T1000 (cell line): ENCODE measurements at places on chromosomes 5 and 9.

GRCh38 chr5:107799306-107799705, 128.6 kb upstream of the EFNA5 start:
- no peak for DNase-seq

- no peak for DNase-seq
Measured at GRCh38 chr5:134120386-134121138, 6.1 kb downstream of the TCF7 start.

DNA sequence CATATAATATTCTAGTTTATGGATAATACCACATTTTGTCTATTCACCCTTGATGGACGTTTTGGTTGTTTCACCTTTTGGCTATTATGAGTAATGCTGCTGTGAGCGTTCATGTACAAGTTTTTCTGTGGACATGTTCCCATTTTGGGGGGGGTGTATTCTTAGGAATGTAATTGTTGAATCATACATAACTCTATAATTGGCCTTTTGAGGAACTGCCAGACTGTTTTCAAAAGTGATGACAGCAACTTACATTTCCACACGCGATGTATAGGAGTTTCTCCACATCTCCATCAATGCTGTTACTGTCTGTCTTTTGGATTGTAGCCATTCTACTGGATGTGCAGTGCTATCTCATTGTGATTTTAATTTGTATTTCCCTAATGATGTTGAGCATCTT, 69.8 kb downstream of the SLC46A2 start:
- no peak for DNase-seq

- no peak for DNase-seq
Measured at GRCh38 chr5:66553368-66553912, 42.8 kb upstream of the MAST4 start.

- DNase-seq: no peak
Measured at GRCh38 chr9:120312031-120312430, 267.9 kb downstream of the CDK5RAP2 start.

- DNase-seq: no peak
Measured at GRCh38 chr5:149172709-149173505, 31.6 kb downstream of the ABLIM3 start.

DNA sequence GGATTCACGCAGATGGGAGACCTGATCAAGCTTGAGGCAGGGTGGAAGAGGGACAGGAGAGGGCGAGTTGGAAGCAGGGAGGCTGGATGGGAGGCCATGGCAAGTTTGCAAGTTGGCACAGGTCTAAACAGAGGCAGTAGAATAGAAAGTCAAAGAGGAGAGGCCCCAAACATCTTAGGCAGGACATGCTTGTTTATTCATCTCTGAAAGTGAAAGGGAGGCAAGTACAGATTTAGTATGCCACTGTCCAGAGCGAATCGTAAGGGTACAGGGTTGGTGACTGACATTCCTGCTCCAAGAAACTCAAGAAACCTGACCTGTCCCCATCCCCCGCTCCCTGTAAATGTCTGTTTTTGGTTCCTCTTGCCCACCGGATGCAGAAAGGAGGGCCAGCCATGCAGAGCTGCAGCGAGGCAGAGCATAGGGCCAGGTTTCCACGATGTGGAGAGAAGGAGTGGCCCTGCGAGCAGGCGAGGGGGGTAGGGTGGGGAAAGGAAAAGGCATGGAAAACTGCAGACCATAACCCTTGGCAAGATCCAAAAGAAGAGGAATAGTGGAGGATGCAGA, 96.2 kb upstream of the BOD1 start:
- DNase-seq: no peak

GRCh38 chr9:30713243-30713642, 1671.2 kb upstream of the ACO1 start:
- no peak for DNase-seq

DNA sequence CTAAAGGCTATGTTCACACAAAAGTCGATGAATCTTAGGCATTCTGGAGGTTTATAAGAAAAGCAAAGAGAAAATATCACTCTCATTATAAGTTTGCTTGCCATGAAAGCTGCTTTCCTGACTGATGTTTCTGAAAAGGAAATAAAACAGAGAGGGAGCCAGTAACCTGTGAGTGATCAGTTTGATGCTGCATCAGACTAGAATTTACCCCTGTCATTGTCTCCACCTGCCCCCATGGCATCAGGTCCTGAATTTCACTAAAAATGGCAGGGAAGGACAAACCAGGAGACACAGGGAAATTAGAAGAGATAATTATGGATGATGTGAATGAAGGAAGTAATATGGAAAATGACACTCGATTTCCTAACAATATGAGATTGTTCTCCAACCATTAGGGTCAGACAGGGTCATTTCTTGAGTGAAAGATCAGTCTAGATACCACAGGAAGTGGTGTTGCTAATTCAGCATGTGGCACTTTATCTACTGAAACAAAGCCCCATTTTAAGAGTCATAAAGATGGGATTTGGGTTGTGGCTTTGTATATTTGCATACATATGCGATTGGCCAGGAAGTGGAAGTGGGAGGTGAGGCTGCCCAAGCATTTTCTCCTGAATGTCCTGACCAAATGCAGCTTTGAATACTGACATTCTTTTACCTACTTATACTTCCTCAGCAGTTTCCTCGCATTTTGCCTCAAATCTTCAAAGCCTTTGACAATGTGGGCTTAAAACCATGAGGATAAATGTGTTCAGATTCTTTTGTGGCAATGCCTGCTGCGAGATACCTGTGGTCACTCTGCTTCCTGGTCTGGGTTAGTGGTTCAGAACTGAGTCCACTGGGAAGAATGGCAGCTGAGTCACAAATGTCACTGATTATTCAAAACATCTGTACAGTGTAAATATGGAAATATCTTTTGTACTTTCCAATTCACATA, 29.7 kb downstream of the MEGF10 start:
- no peak for DNase-seq

- no peak for DNase-seq
Measured at GRCh38 chr9:105850852-105851500, 156.6 kb downstream of the TMEM38B start.

GRCh38 chr5:97764700-97765099, 581.7 kb upstream of the RIOK2 start:
- DNase-seq: peak; percentile 19

- no peak for DNase-seq
Measured at GRCh38 chr5:24535646-24536045, 109.1 kb downstream of the CDH10 start.

DNA sequence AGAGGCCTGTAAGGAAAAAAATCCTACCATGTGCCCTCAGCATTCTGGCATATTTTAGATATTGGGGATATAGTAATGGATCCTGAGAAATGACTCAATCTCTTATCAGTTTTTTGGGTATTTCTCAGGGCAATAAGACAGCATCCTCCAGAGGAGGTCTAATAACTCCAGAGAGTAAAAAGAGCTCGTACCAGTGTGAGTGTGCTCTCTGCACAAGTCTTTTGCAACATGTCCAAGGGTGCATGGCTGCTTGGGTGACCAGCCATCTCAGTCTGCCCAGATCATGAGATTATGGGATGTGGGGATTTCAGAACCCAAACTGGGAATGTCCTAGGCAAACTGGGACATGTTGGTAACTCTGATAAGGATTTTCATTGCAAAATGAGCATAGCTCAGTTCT, 15.3 kb downstream of the ASPN start:
- DNase-seq: no peak

GRCh38 chr5:153516504-153517240, 26.2 kb downstream of the GRIA1 start:
- no peak for DNase-seq

DNA sequence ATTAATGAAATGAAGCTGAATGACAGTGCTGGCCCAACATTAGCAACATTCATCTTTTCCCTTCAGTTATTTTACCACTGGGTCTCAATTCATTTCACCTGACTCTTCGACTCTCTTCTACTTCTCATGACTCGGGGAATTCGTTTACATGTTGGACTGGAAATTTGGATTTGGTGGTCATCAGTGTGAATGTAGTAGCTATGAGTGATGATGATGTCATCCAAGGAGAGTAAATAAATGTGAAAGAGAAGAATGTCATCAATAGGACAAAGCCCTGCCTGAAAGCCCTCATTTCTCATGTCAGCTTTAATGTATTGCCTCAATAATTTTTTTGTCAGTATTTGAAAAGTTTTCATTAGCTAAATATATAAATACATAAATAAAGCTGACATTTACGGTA, 21.9 kb upstream of the CFAP95 start:
- no peak for DNase-seq

GRCh38 chr9:37251452-37251851, 131.1 kb downstream of the ZCCHC7 start:
- no peak for DNase-seq

DNA sequence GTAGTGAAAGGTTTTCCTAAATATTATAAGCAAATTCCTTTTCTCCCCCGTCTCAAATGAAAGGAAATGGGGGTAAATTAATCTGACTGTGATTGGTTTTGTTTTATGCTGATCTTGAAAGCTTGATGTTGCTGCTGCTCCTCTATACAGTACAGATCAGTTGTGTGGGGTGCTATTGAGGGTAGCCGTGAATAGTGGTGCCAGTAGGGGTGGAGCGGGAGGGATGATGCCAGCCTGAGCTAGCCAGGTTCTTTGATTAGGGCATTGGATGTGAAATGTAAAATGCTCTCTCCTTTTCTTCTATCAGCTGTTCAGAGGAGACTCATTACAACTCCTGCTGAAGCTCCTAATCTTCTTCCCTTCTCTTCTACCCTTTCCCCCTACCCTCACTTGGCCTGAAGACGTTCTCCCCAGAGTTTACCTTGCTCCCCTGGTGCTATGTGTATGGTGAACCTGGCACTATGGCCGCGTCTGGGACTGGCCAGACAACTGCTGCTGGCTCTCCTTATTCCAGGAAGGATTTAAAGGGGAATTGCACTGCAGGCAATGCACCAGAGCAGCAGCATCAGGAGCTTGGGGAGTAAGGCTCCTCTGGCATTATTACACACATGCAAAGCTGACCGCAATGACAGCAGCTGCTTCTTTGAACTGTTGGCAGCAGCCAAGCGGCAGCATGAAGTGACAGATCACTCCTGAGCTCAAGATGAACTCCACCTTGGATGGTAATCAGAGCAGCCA, 566 bp downstream of the GPR21 start:
- DNase-seq: no peak

- DNase-seq: no peak
Measured at GRCh38 chr9:70979966-70980365, 141.5 kb downstream of the TRPM3 start.

DNA sequence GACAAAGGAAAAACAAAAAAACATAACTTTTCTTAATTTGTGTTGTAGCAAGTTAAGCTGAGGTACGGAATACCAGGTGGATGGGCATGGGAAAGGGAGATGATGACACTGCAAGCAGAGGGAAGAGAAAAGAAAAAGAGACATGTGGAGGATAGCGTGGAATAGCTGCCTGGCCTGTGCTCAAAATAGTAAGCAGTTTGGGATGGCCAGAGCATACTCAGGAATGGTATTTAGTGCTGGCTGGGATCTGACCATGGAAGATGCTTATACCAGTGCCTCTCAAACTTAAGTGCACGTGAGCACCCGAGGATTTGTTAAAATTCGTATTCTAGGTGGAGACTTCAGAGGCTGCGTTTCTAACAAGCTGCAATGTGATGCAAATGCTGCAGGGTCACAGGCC, 41.3 kb downstream of the LNPEP start:
- DNase-seq: no peak

- DNase-seq: no peak
Measured at GRCh38 chr9:37374892-37375291, 47.6 kb upstream of the GRHPR start.

DNA sequence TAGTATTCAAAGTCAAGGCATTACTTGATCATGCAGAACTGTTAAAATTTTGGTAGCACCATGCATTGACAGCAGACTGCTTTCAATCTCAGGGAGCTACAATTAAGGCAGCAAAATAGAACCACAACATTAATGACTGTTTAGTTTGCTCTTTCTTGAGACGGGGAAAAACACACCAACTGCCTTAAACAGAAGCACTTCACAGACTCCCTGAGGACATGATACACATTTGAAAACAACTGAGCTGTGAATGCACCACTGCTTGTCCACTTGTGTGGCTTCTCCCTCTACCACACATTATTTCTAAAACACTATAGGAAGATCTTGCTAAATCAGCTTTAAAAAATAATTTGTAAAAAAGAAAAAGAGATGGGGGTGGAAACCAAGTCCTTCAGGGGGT, 79.6 kb upstream of the MAST4 start:
- no peak for DNase-seq

DNA sequence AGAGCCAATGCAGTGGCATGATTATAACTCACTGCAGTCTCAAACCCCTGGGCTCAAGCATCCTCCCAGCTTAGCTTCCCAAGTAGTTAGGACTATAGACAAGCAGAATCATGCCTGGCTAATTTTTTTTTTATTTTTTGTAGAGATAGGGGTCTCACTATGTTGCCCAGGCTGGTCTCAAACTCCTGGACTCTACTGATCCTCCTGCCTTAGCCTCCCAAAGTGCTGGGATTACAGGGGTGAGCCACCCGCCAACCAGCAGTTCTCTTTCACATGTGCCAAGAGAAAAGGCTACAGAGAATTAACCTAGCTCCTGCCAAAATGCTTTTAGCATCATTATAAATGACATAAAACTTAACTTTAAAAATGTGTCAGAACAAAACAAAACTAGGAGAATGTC, 8.1 kb downstream of the AK3 start:
- DNase-seq: no peak

DNA sequence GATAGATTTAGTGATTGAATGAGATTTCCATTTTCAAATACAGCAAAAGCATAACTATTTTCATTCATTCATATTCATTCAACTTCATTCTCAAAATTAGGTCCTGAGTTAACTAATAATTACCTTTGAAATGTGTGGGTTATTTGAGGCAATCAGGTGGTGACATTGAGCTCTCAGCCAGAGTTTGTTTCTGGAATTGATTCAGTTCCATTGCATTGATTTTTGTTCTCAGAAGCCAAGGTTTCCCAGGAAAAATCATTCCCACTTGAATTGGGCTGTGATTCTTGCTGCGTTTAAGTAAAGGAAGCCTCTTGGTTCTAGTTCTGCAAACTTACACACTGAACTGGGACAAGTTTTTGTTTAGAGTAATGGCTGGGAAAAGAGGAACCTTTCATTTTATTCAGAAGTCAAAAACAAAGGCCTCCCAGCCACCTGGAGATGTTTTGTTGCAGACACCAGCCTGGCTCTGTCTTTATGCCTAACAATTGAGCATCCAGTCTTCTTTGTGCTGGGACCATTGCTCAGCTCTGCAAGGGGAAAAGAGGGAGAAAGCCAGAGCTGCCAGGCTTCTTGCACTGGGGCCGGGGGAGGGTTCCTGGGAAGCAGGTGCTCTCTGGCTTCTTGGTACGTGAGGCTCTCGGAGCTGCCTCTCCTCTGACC, 198.6 kb downstream of the TRIO start:
- DNase-seq: no peak

DNA sequence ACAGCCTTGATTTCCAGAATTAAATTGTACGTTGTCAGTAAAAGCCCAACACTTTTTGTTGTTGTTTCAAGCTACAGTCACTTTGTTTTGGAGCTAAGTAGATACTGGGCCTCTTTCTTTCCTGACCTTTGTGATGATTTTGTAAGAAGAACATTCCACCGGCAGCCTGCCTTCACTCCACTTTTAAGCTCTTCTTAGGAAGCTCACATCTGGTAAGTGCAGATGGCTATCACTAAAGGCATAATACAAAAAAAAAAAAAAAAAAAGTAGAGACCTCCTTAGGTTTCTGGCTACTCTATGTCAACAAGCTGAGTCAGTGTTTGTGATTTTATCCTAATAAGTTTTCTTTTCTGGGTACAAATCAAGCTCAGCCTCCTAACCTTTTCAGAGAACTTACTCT, 1922.1 kb upstream of the WWC1 start:
- no peak for DNase-seq

GRCh38 chr9:77944556-77945243, 86.9 kb downstream of the GNAQ start:
- no peak for DNase-seq

GRCh38 chr5:138990986-138991590, 116.0 kb upstream of the LRRTM2 start:
- DNase-seq: no peak

- DNase-seq: no peak
Measured at GRCh38 chr5:176410486-176411180, 5.7 kb downstream of the CLTB start.
